ENCODE measurements at places on chromosomes 4 and X. TPM values are rescaled to one million over a fixed set of nuclear protein-coding genes. Genes with fewer than 3 reads are reported as not detected.

Gene CTAG1B
- total RNA-seq = not detected

Gene CT45A2
- total RNA-seq = not detected

Gene SLC7A11
- total RNA-seq = 6.1 TPM

Gene PABPC1L2B
- not detected for total RNA-seq

Gene NALF2
- under 0.01 TPM for total RNA-seq

Gene DMP1
- not detected for total RNA-seq

Gene HTN1
- not detected for total RNA-seq

Gene USP17L15
- total RNA-seq = not detected

Gene SLC49A3
- total RNA-seq = 12.5 TPM

Gene TMEM156
- 3.8 TPM for total RNA-seq

Gene CYSLTR1
- not detected for total RNA-seq

Gene PNMA5
- not detected for total RNA-seq

Gene GASK1B
- 16.3 TPM for total RNA-seq

Gene SYN1
- total RNA-seq = 3.5 TPM

Gene BST1
- 12.9 TPM for total RNA-seq

Gene SEL1L3
- 75.5 TPM for total RNA-seq

Gene SPRY1
- 16.7 TPM for total RNA-seq

Gene XPNPEP2
- total RNA-seq = 1.3 TPM

Gene USP17L30
- not detected for total RNA-seq

Gene NAT8L
- not detected for total RNA-seq

Gene RXFP1
- not detected for total RNA-seq
